Activated T-helper 2 cell treated with anti-CD3 and anti-CD28 coated beads, Interferon-gamma antibody, Interleukin-2, Interleukin-4, amounts not matched to agents 10 μg/mL and 5 μg/mL and 100 μg/mL, durations not matched to agents 14 hours and 24 hours and 36 hours (primary cell): ENCODE measurements at places on chromosomes 11 and 22. TPM values are rescaled to one million over a fixed set of nuclear protein-coding genes. Genes with fewer than 3 reads are reported as not detected.

DNA sequence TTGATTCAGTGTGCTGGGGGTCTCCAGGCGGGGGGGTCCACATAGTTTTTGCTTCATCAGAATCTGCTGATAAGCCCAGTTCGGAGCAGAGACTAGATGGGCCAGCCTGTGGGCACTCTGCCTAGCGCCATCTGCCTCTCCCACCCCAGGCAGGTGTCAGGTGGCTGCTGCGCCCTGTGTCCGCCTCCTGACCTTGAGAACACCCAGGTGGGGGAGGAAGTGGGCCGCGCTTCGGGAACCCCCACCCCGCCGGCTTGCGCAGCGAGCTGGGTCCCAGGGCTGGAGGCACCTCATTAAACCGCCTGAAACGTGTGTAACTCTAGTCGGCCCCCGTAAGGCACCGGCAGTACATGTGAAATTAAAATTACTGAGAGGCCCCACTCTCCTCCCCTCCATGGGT, 113.6 kb downstream of the KCNQ1 start:
- no peak for DNase-seq

- no peak for DNase-seq
Observed at GRCh38 chr11:46827995-46828394, 18.1 kb downstream of the CKAP5 start.

GRCh38 chr11:4030197-4030596, 64.4 kb upstream of the RRM1 start:
- DNase-seq: no peak

- no peak for DNase-seq
Observed at GRCh38 chr11:130180491-130180890, 20.9 kb downstream of the ST14 start.

DNA sequence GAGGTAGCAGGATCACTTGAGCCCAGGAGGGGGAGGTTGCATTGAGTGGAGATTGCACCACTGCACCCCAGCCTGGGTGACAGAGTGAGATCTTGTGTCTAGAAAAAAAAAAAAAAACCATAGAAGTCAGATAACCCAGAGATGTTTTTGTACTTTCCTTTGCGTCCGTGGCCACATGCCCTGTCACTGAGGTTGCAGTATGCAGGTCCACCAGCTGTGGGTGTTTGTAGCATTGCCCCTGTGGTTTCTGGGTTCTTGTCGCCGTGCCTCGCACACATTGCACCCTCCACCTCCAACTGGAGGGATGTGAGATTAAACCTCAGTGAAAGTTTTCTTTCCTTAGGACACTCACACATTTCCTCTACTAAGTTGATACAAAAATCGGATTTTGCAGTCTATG, 70.3 kb downstream of the TNRC6B start:
- peak; percentile 57 for DNase-seq

C11orf65 gene
- 0.43 and 0.97 TPM in 2 replicates for total RNA-seq

DNA sequence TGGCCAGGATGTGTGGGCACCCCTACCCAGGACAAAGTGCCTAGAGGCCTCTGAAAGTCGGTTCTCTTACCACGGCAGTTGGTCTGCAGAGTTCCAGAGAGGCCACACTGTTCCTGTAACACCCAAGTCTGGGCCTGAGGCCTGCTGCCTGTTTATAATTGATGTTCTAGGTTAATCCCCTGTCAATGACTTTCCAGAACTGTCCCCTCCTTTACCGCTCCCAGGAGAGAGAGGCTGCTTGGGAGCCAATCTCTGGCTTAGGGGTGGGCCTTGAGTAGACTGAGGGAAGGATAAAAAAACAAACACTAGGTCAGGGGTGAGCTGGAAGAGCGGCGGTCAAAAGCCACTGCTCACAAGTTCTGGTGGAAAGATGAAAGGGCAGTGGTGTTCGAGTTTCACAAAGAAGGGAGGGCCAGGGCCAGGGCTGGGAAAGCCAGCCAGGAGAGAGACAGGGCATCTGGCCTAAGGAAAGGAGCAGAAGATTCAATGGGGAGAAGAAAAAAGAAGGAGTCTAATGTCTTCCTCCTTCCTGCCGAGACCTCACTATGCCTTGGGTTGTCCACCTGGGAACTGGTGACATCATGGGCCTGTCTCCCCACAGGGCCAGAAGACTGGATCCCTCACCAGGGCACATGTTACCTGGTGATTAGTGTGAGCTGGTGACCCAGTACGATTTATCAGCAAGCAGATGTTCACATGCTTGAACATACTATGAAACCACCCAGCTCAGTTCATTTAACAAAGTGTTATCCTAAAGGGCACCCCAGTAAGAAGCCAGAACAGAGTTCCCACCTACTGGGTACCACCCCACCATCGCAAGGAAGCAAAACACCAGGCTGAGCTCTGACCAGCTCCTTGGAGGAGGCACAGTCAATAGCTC, 50.2 kb downstream of the PC start:
- DNase-seq: no peak
